ENCODE measurements at places on chromosomes 11 and 22.

DNA sequence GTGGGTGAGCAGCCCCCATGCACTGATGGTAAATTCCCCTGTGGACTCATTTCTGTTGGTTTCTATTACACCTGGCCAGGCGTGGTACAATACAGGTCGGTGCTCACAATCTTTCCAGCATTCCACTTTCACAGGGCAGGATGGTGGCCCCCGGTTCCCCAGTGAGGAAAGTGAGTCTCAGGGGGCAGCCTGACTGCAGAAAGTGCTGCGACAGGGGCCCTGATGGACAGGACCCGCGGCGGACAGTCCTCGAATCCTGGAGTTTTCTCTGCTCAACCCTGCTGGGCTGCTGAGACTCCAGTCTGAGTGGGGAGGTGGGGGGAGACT, 3.1 kb upstream of the PGGHG start:
- no peak for DNase-seq

- DNase-seq: no peak
These were observed 177.4 kb downstream of the BUD13 start for GRCh38 chr11:116595305-116595880.

- no peak for DNase-seq
These were observed 15.6 kb downstream of the SDHAF2 start for GRCh38 chr11:61445516-61445915.

- DNase-seq: no peak
These were observed 156.4 kb upstream of the PITPNB start for GRCh38 chr22:28075358-28075981.

DNA sequence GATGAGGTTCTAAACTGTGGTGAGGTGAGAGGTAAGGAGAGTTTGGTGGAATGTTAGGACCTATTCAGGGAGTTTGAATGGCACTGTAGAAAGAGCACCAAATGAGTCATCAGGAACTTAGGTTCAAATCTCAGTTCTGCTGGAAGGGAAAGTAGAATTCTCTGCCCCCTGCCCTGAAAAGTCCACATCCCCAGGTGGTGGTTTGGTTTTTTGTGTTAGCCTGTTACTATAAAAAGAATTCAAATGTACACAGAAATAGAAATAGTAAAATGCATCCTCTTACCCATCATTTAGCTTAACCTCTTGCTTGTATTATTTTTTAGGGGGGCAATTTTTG, 20.2 kb downstream of the PPFIBP2 start:
- DNase-seq: no peak

GRCh38 chr22:41847300-41847699, 14.4 kb downstream of the SREBF2 start:
- no peak for DNase-seq
